ENCODE measurements at places on chromosomes 16 and 17.

GRCh38 chr17:19671433-19671832, 22.9 kb downstream of the ALDH3A2 start:
- DNase-seq: no peak

GRCh38 chr16:87584271-87584670, 18.0 kb upstream of the JPH3 start:
- DNase-seq: no peak

DNA sequence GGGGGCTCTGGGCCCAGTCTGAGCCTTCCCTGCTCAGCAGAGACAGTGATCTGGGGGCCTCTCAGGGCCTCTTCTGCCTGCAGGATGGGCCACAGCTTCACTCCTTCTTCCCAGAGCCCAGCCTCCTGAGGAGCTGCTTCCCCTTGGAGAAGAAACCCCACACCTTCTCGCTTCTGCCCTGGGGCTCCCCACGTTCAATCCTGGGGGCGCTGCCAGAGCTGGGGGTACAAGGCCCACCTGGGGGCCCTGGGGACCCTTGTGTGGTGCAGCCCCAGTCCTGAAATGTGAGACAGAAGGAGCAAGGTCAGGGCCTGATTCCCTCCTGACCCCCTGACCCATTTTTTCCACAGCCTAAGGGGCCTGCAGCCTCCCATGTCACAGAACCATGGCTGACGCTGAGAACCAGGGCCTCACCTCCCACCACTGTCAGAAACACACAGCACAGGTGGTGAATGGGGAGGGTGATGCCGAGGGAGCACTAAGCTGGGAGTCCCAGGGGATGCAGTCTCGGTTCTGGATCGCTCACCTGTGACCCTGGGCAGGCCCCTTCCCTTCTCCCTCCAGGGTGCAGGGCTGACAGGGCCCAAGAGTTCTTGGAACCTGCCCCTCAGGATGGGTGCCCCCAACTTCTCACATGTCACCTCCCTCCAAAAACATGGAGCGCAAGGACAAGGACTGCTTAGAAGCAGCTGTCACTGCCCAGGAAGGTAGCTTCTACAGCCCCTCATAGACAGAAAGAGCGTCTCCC, 21.6 kb upstream of the MPO start:
- no peak for DNase-seq

- no peak for DNase-seq
Measured at GRCh38 chr17:57609125-57609877, 135.8 kb downstream of the CCDC182 start.

- DNase-seq: no peak
Measured at GRCh38 chr17:8121681-8122421, 2.1 kb downstream of the HES7 start.

DNA sequence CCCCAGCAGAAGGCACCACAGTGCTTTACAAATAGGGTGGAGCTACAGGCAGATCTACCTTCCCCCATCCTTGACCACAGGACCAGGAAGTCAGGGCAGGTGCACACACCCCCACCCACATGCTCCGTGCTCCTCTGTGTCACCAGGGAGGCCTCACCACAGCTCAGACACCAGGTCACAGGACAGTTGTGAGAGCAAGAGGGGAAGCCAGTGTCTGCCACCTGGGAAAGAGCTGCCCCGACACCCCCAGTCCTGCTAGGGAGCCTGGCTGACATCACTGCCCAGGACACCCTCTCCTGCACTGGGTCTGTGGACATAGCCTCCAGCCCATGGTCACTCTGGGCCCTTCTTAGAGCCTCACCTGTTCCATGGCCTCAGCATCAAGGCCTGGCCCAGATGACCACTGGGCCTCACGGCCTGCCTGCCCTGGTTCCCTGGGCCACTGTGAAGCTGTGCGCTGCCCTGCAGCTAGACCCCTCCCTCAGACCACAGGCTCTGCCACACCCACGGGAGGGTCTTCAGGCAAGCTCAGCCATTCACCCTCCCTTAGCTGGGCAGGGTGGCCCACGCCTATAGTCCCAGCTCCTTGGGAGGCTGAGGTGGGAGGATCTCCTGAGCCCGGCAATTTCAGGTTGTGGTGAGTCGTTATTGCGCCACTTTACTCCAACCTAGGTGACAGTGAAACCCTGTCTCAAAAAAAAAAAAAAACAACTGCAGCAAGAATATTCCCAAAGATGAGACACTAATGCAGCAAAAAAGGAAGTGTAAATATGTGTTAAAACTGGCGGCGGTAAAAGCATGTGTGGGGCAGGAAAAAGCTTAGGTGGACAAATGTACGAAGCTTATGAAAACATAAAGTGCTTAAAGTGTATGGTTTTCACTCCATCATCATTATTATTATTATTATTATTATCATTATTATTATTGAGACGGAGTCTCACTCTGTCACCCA, 14.2 kb downstream of the POLR3K start:
- DNase-seq: no peak

DNA sequence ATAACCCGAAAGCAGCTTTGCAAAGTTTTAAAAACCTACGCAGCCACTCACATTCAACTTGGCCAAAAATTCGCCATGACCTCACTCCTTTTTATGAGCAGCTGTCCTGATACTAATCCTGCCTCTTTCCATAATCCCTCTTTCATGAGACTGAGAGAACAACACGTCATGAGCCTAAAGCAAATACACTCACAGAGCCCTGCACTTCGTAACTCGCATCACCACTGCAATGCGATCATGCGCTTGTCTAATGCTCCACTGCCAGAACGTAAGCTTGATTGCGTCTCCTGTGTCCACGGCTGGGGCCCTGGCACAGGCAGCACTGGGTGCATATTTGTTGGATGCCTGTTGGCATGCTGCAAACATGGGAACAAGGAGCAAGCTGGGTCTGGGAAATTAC, 36.2 kb downstream of the CDRT4 start:
- no peak for DNase-seq

- DNase-seq: no peak
Measured at GRCh38 chr17:77736721-77737120, 221.8 kb upstream of the TNRC6C start.

DNA sequence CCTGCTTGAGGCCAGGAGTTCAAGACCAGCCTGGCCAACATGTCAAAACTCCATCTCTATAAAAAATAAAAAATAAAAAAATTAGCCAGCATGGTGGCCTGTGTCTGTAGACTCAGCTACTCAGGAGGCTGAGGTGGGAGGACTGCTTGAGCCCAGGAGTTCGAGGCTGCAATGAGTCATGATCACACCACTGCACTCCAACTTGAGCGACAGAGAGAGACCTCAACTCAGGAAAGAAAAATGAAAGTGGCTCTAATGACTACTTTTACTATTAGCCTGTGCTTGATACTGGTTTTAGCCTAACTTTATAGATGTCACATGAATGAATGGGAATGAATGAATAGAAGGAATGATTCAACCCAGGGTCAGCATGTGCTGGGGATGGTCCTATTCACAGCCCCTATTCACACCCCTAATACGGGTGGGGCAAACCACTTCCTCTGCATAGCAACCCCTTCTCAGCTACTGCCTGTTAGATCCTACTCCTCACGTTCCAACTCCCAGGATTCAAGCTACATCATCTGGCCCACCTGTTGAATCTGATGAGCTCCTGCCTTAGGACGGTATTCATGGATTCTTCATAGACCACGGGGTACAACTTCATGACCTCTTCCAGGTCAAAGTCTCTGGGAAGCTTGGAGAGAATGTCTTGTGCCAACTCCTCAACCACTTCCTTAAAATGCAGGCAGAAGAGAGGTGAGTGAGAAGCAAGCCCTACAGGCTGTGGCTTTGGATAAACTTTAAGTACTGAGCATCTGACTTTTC, 40.5 kb downstream of the LYRM1 start:
- no peak for DNase-seq

GRCh38 chr17:81328978-81329926, 34.1 kb upstream of the SLC38A10 start:
- DNase-seq: no peak

DNA sequence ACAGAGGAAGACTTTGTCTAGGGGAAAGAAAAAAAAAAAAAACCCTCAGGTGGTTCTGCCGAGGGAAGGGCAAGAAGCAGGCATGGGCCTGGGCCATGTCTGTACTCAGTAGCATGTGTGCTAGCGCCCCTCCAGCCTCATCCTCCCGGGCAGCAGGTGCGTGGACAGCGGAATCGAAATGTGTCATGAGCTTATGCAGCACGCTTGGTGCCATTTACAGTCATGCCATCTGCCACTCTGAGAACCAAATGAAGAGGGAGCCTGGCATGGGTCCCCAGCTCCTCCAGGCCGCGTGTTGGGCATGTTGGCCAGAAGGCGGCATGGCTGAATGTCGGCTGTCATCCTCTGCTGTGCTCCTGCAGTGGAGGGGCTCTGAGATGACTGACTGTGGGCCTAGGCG, 31.4 kb downstream of the CRAMP1 start:
- no peak for DNase-seq

- DNase-seq: no peak
Measured at GRCh38 chr16:79988721-79989220, 388.2 kb upstream of the MAF start.

GRCh38 chr16:15803618-15804017, 53.2 kb downstream of the MYH11 start:
- no peak for DNase-seq

DNA sequence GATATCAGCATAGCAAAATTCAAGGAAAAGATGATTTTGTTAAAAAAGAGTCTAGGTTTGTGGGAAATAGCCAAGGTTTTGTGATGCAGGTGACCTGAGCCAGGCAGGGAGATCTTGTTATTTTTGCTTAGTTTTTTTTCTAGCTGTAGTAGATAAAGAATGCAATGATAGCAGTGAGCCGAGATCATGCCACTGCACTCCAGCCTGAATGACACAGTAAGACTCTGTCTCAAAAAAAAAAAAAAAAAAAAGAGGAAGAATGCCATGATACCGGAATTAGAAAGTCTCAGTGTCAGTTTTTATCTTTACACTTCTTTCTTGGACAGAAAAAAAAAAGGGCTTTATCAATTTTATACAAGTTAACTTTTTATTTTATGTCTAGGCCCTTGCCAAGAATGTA, 27.5 kb downstream of the TMEM238L start:
- no peak for DNase-seq

Measured in non-pigmented ciliary epithelial cell (primary cell).